ENCODE measurements at places on chromosomes 6 and 20.

GRCh38 chr20:12237772-12238171 is 320.1 kb downstream of the BTBD3 start:
- no peak for DNase-seq

GRCh38 chr6:149857541-149857940 is 6.6 kb downstream of the LRP11 start:
- no peak for DNase-seq

DNA sequence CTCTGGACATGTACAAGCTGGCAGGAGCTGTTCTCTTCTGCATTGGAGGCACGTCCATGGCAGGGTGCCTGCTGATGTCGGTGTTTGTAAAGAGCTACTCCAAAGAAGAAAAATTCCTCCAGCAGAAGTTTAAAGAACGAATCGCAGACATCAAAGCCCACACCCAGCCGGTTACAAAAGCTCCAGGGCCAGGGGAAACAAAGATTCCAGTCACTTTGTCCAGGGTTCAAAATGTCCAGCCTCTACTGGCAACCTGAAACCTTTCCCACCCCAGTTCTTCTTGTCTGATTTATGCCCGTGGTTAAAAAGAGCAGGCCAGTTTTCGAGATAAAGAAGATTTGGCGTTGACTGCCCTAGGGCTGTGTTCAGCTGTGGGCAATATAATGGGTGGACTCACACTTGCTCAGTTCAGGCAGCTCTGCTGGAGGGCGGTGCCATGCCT is 19.7 kb downstream of the NRSN1 start:
- no peak for DNase-seq

- DNase-seq = no peak
Observed at GRCh38 chr6:109165392-109165974, 70.2 kb downstream of the CEP57L1 start.

GRCh38 chr20:32465092-32465900 is 107.2 kb downstream of the ASXL1 start:
- DNase-seq = no peak

GRCh38 chr20:60097285-60097684 is 139.1 kb downstream of the CDH26 start:
- DNase-seq = no peak

GRCh38 chr6:47041741-47042140 is 391 bp downstream of the ADGRF1 start:
- DNase-seq = no peak

- no peak for DNase-seq
Observed at GRCh38 chr6:71529026-71529425, 240.4 kb downstream of the OGFRL1 start.

Measured in stimulated activated CD8-positive, alpha-beta memory T cell treated with anti-CD3 and anti-CD28 coated beads, Interleukin-7, amount 100 ng/mL, for 4 hours (primary cell).